Astrocyte (in vitro differentiated cells and primary cell): ENCODE measurements at places on chromosomes 3 and 15. TPM values are rescaled to one million over a fixed set of nuclear protein-coding genes. Genes with fewer than 3 reads are reported as not detected.
A peak's percentile ranks its signal among the peaks of the same experiment; 100 is the strongest.

Gene CCDC39
- not detected in 2 replicates for total RNA-seq

DNA sequence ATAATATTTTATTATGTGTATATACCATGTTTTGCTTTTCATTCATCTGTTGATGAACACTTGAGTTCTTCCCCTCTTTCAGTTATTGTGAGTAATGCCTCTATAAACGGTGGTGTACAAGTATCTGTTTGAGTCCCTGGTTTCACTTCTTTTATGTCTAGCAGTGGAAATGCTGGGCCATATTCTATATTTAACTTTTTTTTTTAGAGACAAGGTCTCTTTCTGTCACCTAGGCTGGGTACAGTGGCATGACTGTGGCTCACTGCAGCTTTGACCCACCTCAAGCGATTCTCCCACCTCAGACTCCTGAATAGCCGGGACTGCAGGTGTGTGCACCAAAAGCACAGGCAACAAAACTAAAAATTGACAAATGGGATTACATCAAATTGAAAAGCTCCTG is 19.9 kb downstream of the GOLM2 start:
- H3K27me3 ChIP-seq = no peaks in the 10 kb centered on the region
- H3K36me3 ChIP-seq = no peaks in the 10 kb centered on the region
- no peak overlapping the region for H3K4me3 ChIP-seq
- H3K4me1 ChIP-seq = no peaks in the 10 kb centered on the region
- DNase-seq = no peak

Gene GLDN
- 0.09 TPM in 1 of 2 replicates, not detected in the other for total RNA-seq

DNA sequence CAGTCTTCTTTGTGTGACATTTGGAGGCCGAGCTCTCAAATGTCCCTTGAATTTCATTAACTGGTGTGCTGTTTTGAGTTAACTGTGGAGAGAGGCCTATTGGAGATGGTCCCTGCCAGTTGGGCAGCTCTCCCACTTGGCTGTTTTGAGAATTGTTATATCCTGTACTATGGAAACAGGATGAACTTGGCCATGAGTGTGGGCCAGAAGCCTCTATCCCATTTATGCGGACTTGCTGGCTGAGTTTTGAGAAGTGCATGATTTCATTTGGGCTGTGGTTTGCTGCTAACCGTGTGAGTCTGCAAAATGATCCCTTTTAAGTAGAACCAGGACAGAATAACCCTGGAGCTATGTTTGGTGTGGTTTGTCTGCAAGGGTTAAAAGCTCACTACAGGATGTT is 366.0 kb downstream of the PTPRG start:
- peaks cover 8% of the 10 kb centered on the region for H3K4me1 ChIP-seq
- peak overlapping the region; percentile 59 for H3K27ac ChIP-seq
- DNase-seq = peak; percentile 93

DNA sequence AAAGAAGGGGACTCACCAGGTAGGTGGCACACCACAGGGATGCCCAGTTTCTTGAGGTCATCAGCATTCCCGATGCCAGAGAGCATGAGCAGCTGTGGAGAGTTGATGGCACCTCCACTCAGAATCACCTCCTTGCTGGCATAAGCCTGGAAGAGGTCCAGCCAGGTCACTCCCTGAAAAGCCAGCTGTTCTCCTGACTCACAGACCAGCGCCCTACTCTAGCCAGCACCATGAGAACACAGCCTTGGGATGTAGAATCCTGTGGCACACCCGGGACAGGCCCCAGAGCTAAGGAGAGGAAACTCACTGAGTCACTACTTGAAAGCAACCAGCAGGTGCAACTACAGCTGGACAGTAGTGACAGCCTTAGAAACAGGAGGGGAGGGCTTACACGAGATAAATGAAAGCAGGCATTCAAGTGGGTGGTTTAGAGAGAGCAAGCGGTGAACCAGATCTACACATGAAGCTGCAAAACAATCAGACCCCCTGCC is 24.5 kb downstream of the CHDH start:
- no peak overlapping the region for H3K27ac ChIP-seq
- no peaks in the 10 kb centered on the region for H3K27me3 ChIP-seq
- H3K36me3 ChIP-seq = no peaks in the 10 kb centered on the region
- DNase-seq = no peak
- H3K4me3 ChIP-seq = no peak overlapping the region

DNA sequence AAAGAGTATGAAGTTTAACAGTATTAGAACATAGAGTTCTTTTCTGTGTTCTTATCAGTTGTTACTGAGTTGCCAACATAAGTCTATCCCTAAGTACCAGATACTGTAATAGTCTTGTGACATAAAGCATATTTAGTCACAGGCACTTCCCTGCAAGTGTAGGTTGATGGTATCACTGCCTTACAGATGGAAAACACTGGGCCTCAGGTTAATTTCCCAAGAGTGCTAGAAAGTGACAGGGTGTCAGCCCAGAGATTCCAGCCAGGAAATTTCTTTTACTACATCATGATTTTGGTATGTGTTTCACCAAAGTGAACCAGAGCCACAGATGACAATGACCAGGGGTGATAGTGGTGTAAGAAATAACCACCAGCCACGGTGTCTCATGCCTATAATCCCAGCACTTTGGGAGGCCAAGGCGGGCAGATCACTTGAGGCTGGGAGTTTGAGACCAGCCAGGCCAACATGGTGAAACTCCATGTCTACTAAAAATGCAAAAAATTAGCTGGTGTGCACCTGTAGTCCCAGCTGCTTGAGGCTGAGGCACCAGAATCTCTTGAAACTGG is 3.2 kb downstream of the EIF1B start:
- no peak overlapping the region for H3K4me3 ChIP-seq
- peaks cover 13% of the 10 kb centered on the region for H3K4me1 ChIP-seq

Gene FURIN
- total RNA-seq = 122 and 135 TPM in 2 replicates

DNA sequence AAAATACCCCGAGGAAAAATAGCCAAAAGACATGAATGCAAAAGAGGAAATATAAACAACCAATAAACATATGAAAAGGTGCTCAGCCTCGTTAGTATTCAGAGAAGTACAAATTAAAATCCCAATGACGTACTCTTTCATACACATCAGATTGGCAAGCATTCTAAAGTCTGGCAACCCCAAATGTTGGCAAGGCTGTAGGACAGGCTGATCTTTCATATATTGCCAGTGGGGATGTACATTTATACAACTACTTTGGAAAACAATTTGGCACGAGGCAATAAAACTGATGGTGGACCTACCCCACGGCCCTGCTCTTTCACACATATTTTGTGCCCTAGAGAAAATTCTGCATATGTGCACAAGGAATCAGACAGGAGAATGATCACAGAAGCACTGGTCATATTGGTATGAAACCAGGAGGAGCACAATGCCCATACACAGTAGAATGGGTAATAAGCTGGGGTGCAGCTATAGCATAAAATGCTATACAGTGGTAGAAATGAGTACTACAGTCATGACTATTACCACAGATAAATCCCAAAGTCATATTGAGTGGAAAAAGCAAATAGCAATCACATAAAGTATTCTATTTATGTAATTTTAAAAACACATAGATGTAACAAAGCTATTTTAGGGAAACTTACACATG is 176.0 kb upstream of the SLC24A5 start:
- no peaks in the 10 kb centered on the region for H3K36me3 ChIP-seq
- no peak overlapping the region for H3K27ac ChIP-seq

Gene C2CD4A
- total RNA-seq = not detected in 2 replicates
